Stimulated activated CD4-positive, alpha-beta T cell treated with anti-CD3 and anti-CD28 coated beads, Interleukin-2, amount 100 ng/mL, for 24 hours (primary cell): ENCODE measurements at places on chromosomes 2 and 18.

DNA sequence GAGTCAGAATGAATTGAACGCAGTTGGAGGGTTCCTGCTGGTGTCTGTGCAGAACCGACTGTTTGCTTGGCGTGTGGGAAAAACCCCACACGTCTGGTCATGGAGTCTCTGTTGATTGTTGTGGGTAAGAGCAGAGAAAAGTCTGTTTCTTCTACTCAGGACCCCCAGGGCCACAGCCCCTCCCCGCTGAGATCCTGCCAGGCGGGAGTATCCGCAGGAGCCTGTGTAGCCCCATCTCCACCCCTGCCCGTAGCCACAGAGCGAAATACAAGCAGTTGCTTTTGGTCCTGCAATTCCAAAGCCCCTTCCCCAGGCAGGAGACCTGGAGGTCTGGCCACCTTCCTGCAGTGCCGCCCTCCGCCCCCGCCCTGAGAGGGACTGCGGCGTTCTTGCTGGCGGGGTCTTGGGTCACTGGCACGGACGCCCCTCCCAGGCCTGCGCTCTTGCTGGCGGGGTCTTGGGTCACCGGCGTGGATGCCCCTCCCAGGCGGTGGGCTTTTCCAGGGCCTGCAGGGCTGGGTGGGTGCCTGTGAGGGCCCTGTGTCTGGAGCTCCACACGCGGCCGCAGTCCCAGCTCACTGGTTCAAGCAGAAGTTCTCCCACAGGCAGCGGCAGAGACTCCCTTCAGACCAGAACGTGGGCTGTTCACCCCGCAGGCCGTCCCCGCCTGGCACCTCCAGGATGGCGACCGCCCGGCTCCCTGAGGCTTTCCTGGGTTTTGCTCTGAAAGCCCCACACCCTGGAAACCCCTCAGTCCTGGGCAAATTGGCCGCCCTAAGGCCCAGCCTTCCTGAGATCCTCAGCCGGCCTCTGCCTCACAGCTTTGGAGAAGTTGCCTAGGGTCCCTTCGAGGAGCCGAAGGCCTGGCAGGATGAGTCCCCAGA is 76.0 kb upstream of the CTDP1 start:
- DNase-seq = no peak

GRCh38 chr18:44654573-44654972 is 26.1 kb upstream of the SETBP1 start:
- DNase-seq = no peak

GRCh38 chr18:28015671-28016070 is 161.3 kb downstream of the CDH2 start:
- no peak for DNase-seq

DNA sequence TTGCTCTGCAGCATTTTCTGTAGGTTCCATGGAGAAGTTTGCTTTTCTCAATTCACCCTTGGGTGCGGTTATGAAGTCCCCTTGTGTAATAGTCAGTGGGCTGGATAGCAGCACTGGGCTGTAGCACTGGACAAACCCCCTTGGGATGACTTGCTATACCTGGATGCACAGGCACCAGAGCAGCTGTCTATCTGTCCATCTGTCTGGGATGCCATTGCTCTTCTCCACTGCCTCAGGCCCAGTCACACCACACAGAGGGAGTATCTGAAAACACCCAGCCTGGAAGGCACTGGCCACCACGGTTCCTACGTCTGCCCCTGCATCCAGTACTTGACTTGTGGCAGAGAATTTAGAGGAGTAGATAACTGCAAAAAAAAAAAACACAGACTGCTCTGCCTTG is 254.5 kb downstream of the TFCP2L1 start:
- DNase-seq = no peak

GRCh38 chr2:11553661-11554398 is 20.0 kb downstream of the GREB1 start:
- no peak for DNase-seq

GRCh38 chr2:86822668-86823345 is 32.1 kb upstream of the CD8A start:
- DNase-seq = no peak

DNA sequence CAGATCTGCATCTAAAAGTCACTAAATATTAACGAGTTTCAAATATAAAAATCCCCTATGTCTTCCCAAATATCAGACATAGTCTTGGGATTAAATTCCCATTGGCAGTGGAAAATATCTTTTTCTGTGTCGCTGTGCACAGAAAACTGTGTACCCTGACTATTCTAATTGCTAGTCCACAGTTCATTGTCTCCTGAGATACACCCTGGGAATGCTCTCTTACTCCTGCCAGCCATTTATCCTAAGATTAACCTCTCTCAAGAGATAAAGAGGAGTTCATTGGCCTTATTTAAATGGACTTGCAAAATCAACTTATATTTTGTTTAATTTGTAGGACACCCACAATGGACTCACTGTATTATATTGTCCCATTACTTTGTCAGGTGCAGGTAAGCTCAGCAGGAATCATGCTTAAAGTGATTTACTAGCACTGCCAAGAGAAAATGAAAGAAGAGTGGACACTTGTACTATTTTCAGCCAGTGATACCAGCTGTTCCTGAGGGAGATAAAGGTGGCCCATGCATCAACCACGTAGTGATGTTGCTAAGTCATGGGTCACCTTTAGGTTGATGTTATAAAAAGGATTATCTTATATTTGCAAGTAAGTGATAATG is 553.8 kb downstream of the PIK3C3 start:
- no peak for DNase-seq
